ENCODE measurements at places on chromosomes 13 and 19.
A peak's percentile ranks its signal among the peaks of the same experiment; 100 is the strongest.

DNA sequence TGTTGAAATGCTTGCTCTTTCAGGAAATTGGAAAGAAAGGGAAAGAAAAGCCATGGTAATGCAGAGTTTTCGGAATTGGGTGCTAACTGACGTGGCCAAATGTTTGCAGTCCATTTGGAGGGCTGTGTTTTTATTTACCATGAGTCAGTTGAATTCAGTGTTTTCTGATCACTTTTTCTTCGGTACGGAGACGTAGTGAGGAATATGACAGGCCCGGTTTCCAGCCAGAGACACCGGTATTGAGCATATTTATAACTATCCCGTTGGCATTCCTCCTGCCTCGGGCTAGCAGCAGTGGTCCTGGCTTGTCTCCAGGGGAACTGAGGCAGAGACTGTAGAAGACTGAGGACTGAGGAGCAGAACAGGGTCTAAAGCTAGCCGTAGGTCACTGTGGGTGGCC lies 1.0 kb downstream of the CDC16 start:
- DNase-seq = no peak

- no peak for DNase-seq
Measured at GRCh38 chr13:49997955-49998354, 1.1 kb downstream of the TRIM13 start.

DNA sequence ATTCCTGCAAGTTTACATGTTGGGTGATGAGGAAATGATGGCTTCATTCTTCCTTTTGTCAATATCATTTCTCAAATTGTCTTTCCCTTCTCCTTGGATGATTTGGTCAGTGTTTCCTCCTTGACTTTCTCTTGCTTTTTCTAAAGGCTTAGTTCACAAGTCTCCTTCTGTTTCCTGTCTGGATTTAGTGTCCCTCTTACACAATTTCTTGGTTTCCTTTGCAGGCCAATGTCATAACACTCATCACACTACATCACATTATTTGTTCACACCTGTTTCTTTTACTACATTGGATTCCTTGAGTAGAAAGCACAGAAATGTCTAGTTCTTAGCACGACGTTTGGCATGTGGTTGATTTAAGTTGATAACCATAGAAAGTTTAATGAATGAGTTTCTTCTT lies 490.7 kb downstream of the TDRD3 start:
- DNase-seq = no peak

- DNase-seq = no peak
Measured at GRCh38 chr13:109734002-109734785, 52.2 kb downstream of the IRS2 start.

- no peak for DNase-seq
Measured at GRCh38 chr13:30616927-30617314, 799 bp upstream of the USPL1 start.

GRCh38 chr19:17806945-17807344 lies 12.0 kb downstream of the B3GNT3 start:
- DNase-seq = no peak

DNA sequence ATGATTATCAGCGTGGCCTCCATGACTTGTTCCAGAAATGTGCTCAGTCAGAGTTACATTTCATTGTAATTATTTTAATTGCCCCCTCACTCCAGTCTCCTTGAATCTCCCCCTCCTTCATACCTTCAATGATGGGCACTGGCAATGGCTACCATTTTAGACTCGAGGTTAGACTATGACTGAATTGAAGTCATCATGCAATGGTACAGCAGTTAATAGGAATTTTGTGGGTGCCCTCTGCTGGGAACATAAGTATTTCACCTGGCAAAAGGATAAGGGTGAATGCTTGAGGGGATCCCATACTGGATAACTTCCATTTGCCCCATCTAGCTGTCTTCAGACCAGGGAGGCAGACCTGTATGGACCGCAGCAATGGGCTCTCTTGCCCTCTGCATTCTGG lies 32.2 kb upstream of the USP12 start:
- DNase-seq = no peak

DNA sequence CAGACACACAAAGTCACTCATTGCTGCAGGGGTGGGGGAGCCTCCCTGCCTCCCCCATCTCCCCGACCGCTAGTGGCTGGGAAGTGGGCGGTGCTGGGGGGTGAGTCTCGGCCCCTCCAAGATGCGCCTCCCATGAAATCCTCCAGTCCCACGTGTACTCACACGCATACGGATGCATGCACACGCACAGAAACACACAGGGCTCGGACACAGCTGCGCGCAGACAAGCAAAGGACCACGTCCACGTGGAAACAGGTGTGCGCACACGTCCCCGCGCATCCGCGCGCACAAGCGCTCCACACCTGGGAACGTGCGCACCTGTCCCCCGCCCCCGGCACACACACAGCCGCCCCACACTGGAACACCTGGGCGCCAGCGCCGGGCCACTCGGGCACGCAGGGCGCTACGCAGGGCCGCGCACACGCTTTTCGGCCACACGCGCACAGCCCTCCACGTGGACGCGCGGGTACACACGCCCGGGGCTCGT lies 687 bp downstream of the MATK start:
- peak; percentile 67 for DNase-seq

DNA sequence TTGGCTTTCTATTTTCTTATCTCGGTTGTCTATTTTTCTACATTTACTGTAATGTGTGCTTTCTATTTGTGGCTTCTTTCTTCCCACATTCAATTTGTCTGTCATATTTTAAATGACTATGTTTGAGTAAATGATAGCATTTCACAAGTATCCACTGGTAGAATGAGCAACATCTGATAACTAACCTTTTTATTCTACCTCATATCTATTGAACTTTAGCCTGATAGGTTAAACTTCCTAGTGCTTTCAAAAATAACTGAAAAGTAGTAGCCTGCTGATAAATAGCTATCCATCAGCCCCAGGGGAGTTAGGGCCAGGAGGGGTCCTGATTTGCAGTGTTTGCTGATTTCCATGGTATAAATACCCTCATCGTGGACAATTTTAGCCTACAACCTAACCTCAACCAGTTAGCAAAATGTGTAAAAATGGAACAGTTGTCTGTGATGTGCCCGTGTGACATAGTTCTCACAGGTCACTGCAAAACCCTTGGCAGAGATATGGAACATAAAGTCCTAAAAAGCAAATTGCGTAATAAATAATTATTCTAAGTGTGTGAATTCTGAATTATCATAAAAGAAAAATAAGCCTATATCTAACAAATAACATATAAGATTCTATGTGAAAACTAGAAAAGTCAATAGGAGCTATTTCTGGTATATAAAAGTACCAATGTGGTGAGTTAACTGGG lies 32.1 kb downstream of the KCTD12 start:
- DNase-seq = no peak

DNA sequence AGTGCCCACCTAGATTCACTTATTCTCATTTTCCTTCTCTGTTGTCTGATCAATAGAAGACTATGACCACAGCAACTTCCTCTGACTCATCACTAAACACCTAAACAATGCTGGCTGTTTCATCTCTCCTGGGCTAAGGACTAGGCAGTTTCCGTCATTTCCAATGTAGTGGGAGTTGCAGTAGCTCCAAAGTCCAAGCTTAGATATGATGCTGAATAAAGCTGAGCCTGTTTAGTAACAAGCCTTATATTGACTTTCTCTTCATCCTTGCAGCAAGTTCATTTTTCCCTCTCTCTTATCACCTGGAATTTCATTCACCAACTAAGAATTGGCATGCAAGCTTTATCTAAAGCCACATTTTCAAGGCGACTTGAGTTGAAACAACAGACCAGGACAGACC lies 53.5 kb upstream of the PCDH9 start:
- no peak for DNase-seq

DNA sequence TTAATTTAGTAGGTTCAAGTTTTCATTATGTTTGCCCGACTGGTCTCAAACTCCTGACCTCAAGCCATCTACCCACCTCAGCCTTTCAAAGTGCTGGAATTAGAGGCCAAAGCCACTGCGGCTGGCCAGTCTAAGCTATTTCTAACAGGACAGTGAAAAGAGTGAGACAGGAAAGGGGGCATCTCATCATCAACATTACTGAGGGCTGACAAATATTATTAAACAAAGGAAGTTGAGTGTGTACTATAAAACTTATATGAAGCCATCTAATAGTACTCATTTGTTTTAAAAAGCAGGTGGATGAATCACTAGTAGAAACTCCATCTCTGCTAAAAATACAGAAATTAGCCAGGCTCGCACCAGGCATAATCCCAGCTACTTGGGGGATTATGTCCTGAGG lies 24.3 kb downstream of the ZNF611 start:
- DNase-seq = no peak

DNA sequence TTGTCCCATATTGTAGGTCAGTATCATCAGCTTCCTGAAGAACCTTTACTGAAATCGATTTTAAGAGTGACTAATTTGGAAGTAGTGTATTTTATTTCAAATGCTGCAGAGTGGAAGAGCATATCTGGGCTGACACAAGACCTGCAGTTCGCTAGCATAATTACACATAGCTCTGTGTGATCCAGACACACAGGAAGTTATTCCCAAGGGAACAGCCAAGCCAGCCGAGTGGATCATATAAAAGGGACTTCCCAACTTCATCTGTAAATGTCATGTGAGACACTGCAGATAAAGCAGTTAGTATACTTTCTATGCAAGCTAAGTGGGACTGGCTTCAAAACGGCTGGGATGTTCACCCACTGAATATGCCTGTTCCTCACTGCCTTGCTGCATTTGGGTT lies 760.4 kb downstream of the SLITRK1 start:
- DNase-seq = no peak

DNA sequence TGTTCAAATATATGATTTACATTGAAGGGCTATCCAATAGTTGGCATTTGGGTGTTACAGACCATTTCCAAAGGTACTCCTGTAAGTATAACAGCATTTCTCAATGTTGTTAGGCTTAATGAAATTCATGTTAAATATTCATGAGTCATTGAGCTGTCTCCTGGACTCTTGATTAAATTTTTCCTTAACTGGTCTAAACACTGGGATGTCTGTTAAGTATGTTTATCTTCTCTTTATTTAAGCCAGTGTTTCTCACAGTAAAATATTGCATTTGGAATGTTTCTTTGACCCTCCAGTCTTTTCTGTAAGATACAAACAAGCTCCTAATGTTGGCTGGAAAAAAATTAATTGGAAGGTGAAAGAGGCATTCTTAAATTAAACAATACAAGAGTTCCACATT lies 402.5 kb upstream of the HTR2A start:
- DNase-seq = no peak

DNA sequence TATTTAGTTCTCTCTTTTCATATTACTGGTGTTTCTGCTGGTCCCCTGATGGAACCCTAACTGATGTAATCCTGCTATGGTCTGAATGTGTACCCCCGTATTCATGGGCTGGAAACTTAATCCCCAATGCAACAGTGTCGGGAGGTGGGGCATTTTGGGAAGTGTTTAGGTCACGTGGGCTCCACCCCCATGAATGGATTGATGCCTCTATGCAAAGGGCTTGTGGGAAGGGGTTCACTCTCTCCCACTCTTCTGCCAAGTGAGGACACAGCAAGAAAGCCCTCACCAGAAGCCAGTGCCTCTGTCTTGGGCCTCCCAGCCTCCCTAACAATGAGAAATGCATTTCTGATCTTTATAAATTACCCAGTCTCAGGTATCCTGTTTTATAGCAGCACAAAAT lies 21.2 kb upstream of the UBAC2 start:
- no peak for DNase-seq

GRCh38 chr13:41054212-41054877 lies 7.0 kb upstream of the WBP4 start:
- no peak for DNase-seq

DNA sequence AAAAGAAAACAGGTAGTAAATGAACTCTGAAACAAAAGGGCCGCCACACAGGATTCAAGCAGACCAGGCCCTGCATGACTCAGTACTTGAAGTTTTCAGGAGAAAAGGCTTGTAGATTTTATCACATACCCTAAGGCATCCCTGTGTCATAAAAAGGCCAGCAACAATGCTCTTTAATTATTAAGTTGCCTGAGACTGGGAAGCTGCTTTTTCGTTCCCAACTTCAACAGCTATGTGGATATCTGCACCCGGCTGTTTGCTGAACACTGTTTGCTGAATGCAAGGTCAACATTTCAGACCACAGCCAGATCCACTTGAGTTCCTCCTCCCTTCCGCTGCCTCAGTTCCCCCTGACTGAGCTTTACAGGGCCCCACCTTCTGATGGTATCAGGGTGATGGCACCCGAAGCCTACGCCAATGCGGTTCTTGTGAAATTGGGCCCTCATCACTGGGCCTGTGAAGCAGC lies 6.1 kb upstream of the ECH1 start:
- no peak for DNase-seq

- no peak for DNase-seq
Measured at GRCh38 chr13:23506807-23507291, 63.4 kb upstream of the TNFRSF19 start.

GRCh38 chr13:26325876-26326275 lies 71.9 kb downstream of the CDK8 start:
- no peak for DNase-seq

DNA sequence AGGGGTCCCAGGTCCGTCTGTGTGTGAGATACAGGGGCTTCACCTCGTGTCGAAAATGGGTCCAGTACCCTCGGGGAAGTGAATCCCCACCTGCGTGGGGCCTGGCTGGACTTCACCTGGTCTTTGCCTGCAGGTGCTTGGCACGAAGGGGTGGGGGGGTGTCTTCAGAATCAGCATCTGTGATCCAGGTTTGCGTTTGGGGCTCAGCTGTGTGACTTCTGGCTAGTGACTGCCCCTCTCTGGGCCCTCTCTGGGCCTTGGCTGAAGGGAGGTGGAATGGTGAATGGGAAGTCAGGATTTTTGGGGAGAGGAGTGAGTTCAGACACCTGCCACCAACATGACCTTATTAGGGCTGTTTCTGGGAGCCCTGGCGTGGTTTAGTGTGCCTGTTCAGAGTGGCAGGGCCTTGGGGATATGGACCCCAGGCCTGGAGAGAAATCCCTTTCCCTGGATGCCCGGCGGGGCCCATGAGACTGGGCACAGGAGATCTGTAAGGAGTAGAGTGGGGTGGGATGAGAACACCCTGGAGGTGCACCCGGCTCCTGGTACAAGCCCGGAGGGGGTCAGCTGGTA lies 2.7 kb downstream of the CELF5 start:
- no peak for DNase-seq

GRCh38 chr19:14030997-14031718 lies 404 bp upstream of the IL27RA start:
- no peak for DNase-seq

DNA sequence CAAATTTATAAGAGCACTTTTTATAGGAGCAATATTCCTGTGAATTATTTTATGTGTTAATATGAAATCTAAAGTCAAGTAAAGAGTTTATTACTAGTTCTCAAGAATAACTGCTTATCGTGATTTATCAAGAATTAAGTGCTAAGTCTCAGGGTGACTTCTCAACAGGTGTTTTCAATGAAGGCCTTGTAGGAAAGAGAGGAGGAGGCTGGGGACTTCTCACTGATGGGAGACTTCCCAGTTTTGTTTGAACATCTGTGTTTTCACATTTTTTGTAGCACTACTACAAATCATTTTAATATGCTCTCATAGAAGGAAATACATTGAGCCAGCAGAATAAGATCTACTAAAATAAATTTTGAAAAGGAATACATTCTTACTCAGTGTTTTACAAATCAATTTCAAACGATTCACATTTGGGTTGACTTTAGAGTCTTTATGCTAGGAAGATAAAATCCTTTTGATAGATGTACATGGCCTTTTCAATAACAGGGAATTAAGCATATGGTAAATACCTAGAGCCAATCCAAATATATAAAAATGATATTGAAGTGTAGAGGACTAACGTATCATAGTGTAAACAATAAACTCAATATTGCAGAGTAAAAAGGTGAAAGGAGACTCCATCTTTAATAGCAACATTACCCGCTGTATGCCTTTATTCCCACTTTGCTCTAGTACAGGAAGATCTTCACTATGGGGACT lies 6.8 kb downstream of the PCDH17 start:
- DNase-seq = no peak
